Fibroblast of skin of left quadriceps (primary cell): ENCODE measurements at places on chromosomes 5 and 9.

DNA sequence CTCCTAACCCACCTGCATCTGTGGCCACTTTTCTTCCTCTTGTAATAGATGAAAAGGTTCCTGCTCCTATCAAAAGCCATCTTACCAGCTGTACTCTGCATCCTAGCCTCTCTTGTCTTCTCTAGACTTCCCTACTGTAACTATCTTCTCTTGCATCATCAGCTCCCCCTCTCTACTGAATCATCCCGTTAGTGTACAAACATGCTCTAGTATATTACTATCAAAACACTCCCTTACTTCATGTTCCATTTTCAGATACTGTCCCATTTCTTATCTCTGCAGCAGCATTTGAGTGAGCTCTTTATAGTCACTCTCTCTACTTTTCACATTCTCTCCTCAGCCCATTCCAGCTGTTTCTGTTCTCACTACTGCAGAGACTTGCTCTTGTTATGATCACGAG is 2.8 kb downstream of the SRA1 start:
- no peak for DNase-seq

- DNase-seq: no peak
Measured at GRCh38 chr5:6873359-6873758, 160.1 kb downstream of the TENT4A start.

DNA sequence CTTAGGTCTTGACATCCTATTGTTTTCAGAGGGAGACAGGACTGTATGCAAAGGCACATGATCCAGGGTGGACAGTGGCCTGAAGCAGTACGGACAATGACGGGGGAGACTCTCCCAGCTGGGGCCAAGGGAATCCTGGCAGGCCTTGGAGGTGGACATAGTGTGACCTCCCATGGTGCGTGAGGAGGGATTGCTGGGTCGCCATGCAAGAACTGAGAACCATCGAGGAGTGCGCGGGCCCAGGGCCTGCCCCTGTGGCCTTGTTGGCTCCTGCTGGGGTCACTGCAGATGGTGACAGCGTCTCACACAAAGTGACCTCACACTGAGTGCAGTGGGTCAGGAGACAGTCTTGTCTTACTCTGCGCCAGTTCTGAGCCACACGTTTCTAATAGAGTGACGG is 192.4 kb downstream of the GADD45G start:
- no peak for DNase-seq

GRCh38 chr5:179393078-179393477 is 47.8 kb upstream of the ADAMTS2 start:
- DNase-seq: no peak

DNA sequence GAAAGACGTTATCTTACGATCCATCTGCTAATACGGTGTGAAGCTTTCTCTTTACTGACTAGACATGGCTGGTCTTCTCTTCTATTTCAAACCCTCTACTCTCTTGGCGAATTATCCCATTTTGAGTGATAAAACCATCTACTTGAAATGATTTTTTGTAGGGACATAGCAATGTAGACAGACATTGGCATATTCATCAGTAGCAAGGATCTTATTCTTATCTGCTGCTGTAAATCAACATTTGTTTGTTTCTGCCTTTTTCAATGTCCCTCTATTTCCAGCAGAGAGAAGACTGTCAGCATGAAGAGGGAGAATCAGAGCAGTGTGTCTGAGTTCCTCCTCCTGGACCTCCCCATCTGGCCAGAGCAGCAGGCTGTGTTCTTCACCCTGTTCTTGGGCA is at the start of gene OR1J4:
Gene OR1J4 (plus strand): TSS at position 301 of the 400 bp plus-strand sequence. CDS start 0 bp downstream, at position 301.
- no peak for DNase-seq

DNA sequence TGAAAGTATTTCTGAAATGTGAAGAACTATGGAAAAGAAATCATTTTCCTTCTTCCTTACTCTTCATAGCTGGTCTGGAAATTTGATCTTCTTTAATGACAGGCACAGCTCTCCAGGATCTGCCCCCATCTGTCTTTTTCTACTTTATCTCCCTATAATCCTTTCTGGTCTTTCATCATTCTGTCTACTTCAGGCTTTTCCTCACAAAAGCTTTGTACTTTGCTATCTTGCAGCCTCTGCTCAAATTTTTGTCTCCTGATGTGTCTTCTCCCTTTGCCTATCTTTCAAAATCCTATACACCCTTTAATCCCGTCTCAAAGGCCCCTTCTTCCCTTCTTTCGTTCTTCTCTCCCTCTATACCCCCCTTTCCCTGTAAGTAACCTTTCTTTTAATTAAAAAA is 114.9 kb upstream of the ATP10B start:
- no peak for DNase-seq

- DNase-seq: peak; percentile 78
Measured at GRCh38 chr5:17238521-17239041, 21.1 kb downstream of the BASP1 start.

- peak; percentile 96 for DNase-seq
Measured at GRCh38 chr9:96418083-96418919, at the start of gene ZNF367. TSS of gene ZNF367 (minus strand) at chr9:96418370. CDS start at chr9:96418032, 338 bp downstream.

DNA sequence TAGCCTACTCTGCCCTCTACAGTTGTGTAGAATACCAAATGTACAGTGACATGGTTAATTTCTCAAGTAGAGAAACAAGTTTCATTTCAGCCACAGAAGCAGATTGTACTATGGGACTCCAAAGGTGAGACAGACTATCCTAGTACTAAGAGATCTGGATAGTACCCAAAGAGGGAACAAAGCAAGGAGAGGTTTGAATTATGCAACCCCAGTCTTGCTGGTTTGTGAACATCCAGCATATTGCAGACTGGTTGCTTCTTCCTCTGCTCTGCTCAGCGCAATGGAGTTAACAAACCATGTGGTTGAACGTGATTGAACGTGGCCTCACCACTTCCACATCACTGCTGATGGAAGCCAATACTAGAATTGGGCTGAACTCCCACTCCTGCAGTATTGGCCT is 43.3 kb upstream of the ALDOB start:
- DNase-seq: no peak

DNA sequence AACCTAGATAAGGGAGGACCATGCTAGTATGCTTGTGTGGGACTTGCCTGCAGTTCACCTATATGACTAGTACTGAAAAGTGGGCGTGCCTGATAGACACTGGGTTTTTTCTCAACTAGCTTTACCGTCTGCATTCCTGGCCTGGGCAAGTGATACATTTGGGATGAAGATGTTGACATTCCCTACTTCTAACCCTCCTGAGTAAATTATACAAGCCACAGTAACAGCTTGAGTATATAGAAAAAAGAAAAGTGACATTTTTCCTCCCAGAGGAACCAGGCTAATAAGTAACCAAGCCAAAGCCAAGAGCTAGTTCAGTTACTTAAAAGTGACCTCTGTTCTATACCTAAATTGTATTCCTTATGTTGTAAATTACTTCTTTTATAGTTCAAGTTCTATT is 153.8 kb upstream of the CYLC2 start:
- DNase-seq: no peak

- no peak for DNase-seq
Measured at GRCh38 chr5:127838661-127839060, 135.5 kb downstream of the CCDC192 start.

DNA sequence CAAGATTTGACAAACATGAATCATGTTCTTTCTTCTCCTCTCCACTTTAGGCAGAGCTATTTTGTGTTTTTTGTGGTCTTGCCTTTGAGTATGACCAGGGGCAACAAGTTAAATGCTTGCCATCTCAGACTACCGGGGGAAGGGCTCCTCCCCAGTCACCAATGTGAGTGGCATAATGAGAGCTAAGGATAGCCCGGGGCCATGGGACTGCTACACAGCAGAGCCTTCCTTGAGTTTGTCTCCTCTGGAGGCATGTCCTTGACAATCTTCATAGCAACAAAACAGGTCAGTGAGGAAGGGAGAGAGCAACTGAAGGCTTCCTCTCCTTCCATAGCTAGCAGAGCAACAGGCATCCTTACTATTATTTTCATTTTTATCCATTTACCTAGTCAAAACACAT is 299.3 kb downstream of the ENC1 start:
- no peak for DNase-seq

- no peak for DNase-seq
Measured at GRCh38 chr5:175443514-175444059, 395 bp downstream of the DRD1 start.

GRCh38 chr9:110027671-110028081 is 180.3 kb downstream of the C9orf152 start:
- no peak for DNase-seq

DNA sequence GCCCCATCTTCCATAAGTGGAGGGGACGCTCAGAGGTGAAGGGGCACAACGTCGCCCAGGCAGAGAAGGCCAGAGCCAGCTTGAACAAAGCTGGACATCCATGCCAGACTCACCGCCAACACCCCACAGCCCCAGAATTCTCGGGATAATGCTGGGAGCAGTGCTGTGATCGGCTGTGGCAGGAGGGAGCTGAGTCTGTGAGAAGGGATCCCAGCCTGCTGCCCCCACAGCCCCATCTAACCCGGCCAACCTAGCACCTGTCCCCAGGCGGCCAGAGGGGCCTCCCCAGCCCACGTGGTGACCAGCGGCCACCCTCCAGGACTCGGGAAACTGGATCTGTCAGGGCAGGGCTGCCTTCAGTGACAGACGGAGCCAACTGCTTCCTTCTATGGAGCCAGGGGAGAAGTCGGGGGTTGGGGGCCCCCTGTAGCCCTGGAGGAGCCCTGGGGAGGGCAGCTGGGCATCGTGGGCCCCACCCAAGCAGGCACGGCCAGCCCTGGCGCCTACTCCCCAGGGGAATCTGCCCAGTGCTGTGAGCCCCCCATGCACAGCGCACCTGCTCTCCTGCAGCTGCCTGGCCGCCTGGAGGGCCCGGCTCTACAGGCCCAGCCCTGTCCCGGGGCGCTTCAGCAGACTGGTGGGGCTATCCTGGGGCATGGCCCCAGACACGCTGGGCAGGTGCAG is 6.0 kb downstream of the BRD3 start:
- no peak for DNase-seq

DNA sequence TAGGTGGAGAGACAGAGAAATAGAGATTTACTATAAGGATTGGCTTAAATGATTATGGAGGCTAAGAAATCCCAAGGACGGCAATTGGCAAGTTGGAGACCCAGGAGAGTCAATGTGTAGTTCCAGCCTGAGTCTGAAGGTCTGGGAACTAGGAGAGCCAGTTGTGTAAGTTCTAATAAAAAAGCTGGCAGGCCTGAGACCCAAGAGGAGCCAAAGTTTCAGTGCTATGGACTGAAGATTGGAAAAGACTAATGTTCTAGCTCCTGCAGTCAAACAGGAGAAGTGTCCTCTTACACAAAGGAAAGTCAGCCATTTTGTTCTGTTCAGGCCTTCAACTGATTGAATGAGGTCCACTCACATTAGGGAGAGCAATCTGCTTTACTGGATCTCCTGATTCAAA is 50.0 kb downstream of the NMUR2 start:
- DNase-seq: no peak

DNA sequence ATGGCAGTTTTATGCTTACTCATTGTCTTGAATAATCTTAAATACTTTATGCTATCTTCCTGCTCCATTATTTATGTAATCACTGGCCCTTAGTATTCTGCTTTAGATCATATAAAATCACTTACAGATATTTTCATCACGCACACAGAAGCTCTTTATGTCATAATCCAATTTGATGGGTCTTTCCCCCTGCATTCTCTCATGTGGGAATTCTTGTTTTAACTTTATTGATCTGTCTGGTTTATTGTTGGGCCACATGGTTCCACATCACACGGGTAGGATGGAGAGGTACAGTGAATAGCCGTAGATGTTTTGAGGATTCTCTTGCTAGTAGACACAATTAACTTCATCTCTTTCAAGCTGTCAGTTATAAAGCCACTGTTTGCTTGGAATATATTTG is 27.0 kb downstream of the PLPPR1 start:
- DNase-seq: no peak

GRCh38 chr5:55817030-55817429 is 34.1 kb upstream of the IL31RA start:
- DNase-seq: no peak

DNA sequence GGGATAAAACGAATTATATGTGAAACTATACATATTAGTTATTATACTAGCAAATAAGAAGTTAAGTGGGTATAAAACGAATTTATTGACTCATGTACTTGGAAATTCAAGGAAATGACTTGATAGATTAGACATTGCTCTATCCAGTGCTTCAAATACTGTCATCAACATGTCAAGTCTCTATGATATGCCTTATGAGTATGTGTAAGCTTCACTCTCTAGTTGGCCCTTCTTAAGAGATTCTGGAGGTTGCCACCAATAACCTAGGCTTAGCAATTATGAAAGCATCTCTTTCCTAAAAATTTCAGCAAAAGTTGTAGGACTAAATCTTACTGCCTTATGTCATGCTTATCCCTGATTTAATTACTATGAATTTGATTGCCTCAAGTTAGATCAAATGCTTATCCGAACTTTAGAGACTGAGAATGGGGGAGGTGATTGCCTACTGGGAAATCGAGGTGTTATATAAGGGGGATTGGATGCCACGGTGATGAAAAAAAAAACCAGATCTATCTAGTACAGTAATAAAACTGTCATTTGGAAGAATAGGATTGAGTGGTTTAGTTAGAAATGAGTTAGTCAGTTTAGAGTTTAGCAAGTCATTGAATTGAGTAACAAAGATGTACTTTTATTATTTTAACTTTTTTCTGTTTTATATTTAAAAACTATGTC is 46.9 kb downstream of the CSNK1G3 start:
- no peak for DNase-seq

DNA sequence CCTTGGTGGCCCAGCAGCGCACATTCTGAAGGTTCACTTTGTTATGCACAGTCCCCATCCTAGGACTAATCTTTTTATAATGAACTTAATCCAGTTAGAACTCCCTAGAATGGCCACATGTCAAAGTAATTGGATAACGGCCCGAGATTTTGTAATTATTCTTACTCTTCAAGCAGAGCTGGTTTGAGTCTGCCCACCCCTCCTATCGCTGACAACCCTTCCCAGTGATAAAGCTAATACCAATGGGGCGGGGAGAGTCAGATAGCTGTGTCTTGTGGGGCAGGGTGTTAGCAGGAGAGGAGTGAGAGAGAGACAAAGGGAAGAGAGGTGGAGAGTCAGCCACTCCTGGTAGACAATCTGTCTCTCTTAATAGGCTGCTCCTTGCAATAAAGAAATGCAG is 356.9 kb downstream of the SLIT3 start:
- DNase-seq: no peak

DNA sequence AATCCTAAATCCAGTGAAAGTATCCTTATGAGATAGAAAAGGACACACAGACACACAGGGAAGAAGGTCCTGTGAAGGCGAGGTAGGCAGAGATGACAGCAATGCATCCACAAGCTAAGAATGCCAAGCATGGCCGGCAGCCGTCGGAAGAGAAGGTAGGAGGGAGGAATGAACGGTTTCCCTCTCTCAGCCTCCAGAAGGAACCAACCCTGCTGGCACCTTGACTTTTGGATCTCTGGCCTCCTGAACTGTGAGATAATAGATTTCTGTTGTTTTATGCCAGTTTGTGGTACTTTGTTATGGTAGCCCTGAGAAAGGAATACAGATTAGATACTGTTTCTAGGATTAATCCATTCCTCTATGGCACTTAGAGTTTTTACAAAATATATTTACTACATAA is 76.1 kb upstream of the PANK3 start:
- no peak for DNase-seq

- no peak for DNase-seq
Measured at GRCh38 chr9:129124506-129125069, 13.4 kb downstream of the PTPA start.

GRCh38 chr5:56549096-56549886 is 266.1 kb upstream of the MAP3K1 start:
- no peak for DNase-seq

GRCh38 chr9:97633859-97634490 is 354 bp downstream of the NCBP1 start:
- DNase-seq: no peak

GRCh38 chr5:159929176-159929575 is 12.9 kb downstream of the ADRA1B start:
- DNase-seq: no peak

GRCh38 chr5:141747152-141748141 is 65.4 kb upstream of the ARAP3 start:
- DNase-seq: no peak
